ENCODE measurements at places on chromosomes 12 and 14. TPM values are rescaled to one million over a fixed set of nuclear protein-coding genes. Genes with fewer than 3 reads are reported as not detected.

The CIROP gene
- not detected for total RNA-seq

The ARHGEF40 gene
- 8.7 TPM for total RNA-seq

The PLEKHG7 gene
- 0.10 TPM for total RNA-seq

The SRRM4 gene
- not detected for total RNA-seq

The GALNT8 gene
- total RNA-seq: not detected

The AJUBA gene
- 40.1 TPM for total RNA-seq

The LALBA gene
- not detected for total RNA-seq

The OTX2 gene
- not detected for total RNA-seq

The CAND1 gene
- 92.5 TPM for total RNA-seq

The POTEM gene
- total RNA-seq: not detected

The ASPG gene
- not detected for total RNA-seq

The WSCD2 gene
- not detected for total RNA-seq

The INHBC gene
- total RNA-seq: not detected

The ANKS1B gene
- total RNA-seq: 0.73 TPM

The EMP1 gene
- 93.2 TPM for total RNA-seq

The MMP19 gene
- 0.13 TPM for total RNA-seq

The KRT81 gene
- 3,933 TPM for total RNA-seq

The AQP2 gene
- total RNA-seq: not detected

The MIP gene
- total RNA-seq: not detected

The TMEM63C gene
- total RNA-seq: 1.0 TPM

The ABCD2 gene
- not detected for total RNA-seq

The ATN1 gene
- 76.6 TPM for total RNA-seq

The B4GALNT3 gene
- 1.0 TPM for total RNA-seq

The SUSD6 gene
- total RNA-seq: 7.0 TPM

The KLRK1 gene
- 0.09 TPM for total RNA-seq

The PRPF40B gene
- 6.7 TPM for total RNA-seq

The CYP27B1 gene
- total RNA-seq: 2.8 TPM

The PTPRR gene
- 0.19 TPM for total RNA-seq

The CCDC38 gene
- 0.07 TPM for total RNA-seq

The INTS13 gene
- total RNA-seq: 32.9 TPM

The MRPL42 gene
- 43.3 TPM for total RNA-seq

The NOS1 gene
- 0.54 TPM for total RNA-seq

The FUT8 gene
- total RNA-seq: 14.4 TPM

The KRT83 gene
- total RNA-seq: 2.5 TPM

The AQP6 gene
- not detected for total RNA-seq

The TAMALIN gene
- 0.17 TPM for total RNA-seq

The MORN3 gene
- total RNA-seq: 0.27 TPM

The PRIMA1 gene
- 0.24 TPM for total RNA-seq

The LRRC10 gene
- not detected for total RNA-seq
